ENCODE measurements at places on chromosomes 11 and 22.

DNA sequence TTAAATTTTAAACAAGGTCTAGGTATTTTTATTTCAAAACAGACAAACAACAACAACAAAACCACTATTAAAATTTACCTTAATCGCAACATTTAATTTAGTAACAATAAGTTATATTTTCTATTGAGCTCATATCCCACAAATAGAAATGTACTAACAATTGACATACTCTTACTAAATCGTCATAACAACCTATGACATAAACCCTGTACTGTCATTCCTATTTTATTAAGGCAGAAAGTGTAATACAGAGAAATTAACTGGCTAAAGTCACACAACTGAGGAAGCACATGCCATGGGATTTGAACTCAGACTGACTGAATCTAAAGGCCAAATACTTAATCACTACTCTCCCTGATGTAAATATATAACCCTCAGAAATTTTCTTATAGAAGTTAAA, 3.0 kb downstream of the KIF18A start:
- DNase-seq, result no peak

GRCh38 chr11:95058621-95059020, 8.1 kb upstream of the SRSF8 start:
- DNase-seq, result no peak

- peak; percentile 81 for DNase-seq
Observed at GRCh38 chr11:65498042-65498726, 661 bp upstream of the MALAT1 start.

DNA sequence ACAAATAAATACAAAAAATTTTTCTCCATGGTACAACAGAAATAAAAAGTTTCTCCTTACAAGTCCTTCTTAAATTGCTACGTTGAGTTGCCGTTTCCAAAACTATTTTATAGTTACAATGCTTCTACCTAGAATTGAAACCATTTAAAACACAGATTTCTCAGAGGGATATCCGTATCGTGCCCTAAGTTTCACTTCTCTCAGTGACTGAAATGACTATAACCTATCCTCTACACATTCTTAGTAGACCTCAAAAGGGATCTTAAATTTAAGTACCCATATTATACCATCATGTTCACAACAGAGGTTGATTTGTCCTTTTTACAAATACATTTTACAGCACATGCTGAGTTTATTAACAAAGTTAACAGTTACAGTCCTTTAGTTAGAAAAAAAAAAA, 44.1 kb downstream of the USP28 start:
- no peak for DNase-seq

DNA sequence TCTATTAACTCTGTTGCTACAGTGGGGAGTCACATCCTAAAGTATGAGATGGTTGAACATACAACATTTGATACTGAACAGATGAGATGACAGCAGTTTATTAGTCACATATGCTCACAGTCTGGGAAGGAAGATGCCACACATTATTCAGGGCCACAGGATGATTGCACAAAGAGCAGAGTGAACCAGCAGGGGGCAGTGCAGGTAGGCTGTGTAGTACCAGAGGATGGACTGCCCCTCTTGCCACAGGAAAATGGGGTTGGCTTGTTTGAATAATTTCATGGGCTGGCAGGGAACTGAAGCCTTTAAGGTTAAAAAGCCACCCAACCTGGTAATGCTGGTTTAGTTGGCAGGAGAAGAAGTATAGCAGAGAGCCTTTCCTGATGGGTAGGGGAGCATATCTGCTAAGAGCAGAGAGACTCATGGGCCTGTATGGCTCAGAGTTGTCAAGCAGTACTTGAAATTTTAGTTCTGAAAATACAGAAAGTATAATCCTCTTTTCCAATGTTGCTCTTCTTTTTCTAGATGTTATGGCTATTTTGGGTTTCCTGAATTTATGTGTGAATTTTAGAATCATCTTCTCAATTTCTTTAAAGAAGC, 180.4 kb upstream of the B3GAT1 start:
- DNase-seq, result no peak

GRCh38 chr11:58188770-58189169, at the start of gene OR9Q2:
Gene OR9Q2 (plus strand): TSS chr11:58189070. CDS start chr11:58190491, 1,421 bp downstream.
- DNase-seq, result no peak

DNA sequence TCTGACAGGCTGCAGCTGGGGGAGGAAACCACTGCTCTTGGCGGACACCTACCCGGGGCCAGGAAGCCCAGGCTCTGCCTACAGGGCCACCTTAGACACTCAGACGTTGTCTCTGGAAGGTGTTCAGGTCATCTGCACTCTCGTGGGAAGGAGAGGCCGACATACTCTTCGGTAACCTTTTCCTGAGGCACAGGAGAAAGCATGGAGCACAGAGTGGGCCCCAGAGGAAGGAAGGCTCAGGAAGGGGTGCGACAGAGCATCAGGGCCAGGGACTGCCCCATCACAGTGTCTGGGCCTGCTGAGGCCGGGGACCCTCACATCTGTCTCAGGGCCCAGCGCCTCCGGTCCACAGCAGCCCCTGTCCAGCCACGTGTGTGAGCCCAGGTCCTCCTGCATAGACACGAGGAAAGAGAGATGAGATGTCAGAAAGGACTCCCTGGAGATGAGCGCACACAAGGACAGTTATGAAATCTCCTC, 18.2 kb upstream of the TUB start:
- DNase-seq, result no peak

Data from posterior vena cava (tissue), 2 donors.